ENCODE measurements at places on chromosomes 1 and 21.

DNA sequence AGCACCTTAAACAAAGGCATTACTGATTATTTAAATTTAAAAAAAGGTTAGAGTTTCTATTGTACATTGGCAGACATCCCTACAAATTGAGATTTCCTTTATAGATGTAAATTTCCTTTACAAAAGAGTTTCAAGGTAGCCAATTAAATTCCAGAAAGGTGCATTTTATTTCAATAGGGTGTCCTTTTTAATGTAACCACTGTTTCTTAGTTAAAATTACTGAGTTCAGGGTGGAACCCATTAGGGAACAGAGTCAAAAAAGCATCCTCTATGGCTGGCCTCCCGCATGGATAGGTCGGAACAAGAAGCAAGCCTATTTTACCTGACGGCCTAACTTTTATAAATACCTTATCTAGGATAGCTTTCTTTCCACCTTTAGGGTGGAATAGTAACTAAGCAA lies 24.4 kb downstream of the TCP10L start:
- DNase-seq = no peak

- no peak for DNase-seq
These were observed 85.8 kb downstream of the MRPS6 start for GRCh38 chr21:34158866-34159835.

GRCh38 chr1:116265931-116266863 lies 106.8 kb upstream of the ATP1A1 start:
- no peak for DNase-seq

DNA sequence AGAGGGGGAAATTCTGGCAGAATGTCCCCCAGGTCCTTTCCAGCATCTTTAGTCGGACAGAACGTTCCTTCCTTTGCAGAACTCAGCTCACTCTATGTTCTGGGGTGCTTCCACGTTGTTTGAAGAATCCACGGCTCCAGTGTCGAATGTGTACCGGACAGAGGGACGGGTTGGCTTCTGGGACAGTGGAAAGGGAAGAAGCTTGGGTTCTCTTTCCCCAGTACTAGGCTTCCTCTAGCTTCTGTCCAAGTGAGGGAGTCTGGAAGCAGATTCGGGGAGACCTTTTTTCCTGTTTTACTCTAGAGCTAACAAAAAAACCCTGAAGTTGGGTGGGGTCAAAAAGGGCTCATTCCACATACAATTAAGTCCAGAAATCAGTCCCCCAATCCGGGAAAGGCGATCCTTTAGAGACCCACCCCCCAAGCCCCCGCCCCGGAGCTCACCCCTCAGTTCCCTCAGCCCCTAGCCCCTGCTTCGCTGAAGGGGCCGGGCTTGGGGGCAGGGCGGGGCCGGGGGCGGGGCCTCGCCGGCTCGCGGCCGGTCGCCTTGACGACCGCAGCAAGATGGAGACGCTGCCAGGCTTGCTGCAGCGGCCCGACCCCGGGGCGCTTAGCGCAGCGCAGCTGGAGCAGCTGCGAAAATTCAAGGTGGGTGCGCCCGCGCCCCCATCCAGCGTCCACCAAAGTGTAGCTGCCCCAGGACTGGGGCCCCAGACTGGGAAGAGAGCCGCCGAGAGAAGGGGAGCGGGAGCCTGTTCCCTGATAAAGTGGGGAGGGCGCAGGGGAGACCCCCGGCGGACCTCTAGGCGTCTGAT lies at the start of gene RIIAD1:
RIIAD1 (plus strand) TSS at position 549 of the 814 bp plus-strand sequence; CDS start at position 564, 15 bp downstream.
- peak; percentile 91 for DNase-seq

DNA sequence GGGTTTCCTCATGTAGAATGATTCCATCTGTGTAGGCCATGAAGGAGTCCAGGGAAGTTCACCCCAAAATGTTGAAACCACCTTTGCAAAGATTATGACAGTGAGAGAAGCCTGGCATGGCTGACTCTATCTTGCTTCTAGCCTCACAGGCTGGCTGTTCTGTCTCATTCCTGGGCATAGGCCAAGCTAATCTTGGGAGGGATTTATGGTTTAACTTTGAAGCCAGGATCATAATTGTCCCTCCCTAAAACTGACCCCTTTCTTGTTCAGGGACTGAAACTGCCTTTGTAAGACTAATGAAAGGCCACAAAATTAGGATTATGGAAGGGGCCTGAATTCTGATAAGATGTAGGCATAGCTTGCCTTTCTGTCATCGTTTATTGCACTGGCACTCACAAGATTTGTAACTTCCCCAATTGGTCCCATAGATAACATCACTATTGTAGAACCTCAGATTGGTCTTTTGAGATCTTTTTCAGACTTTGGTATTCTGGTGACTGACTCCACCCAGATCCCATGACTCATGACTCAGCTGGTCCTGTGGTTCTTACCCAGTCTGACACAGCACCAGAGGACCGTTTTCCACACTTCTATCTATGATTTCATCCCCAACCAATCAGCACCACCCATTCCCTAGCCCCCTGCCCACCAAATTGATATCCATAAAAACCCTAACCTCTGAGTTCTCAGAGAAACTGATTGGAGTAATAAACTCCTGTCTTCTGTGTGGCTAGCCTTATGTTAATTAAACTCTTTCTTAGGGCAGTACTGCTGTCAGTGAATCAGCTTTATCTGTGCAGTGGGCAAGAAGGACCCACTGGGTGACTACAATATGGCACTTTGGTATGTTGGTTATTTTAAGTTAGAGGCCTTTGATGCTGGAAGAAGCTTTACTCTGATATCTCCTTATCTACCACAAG lies 13.6 kb upstream of the LAMTOR5 start:
- DNase-seq = no peak

GRCh38 chr1:230415405-230416132 lies 10.6 kb downstream of the PGBD5 start:
- no peak for DNase-seq
